Inflammatory macrophage treated with lipopolysaccharide for 4 hours (primary cell): ENCODE measurements at places on chromosomes 2 and 18.
A peak's percentile ranks its signal among the peaks of the same experiment; 100 is the strongest.

- DNase-seq = no peak
These were observed 166.8 kb upstream of the CHAC2 start for GRCh38 chr2:53600815-53601214.

GRCh38 chr2:224366267-224366844, 35.6 kb downstream of the FAM124B start:
- no peak for DNase-seq

- peak; percentile 56 for DNase-seq
These were observed 3.4 kb downstream of the CASP8 start for GRCh38 chr2:201263779-201264178.

DNA sequence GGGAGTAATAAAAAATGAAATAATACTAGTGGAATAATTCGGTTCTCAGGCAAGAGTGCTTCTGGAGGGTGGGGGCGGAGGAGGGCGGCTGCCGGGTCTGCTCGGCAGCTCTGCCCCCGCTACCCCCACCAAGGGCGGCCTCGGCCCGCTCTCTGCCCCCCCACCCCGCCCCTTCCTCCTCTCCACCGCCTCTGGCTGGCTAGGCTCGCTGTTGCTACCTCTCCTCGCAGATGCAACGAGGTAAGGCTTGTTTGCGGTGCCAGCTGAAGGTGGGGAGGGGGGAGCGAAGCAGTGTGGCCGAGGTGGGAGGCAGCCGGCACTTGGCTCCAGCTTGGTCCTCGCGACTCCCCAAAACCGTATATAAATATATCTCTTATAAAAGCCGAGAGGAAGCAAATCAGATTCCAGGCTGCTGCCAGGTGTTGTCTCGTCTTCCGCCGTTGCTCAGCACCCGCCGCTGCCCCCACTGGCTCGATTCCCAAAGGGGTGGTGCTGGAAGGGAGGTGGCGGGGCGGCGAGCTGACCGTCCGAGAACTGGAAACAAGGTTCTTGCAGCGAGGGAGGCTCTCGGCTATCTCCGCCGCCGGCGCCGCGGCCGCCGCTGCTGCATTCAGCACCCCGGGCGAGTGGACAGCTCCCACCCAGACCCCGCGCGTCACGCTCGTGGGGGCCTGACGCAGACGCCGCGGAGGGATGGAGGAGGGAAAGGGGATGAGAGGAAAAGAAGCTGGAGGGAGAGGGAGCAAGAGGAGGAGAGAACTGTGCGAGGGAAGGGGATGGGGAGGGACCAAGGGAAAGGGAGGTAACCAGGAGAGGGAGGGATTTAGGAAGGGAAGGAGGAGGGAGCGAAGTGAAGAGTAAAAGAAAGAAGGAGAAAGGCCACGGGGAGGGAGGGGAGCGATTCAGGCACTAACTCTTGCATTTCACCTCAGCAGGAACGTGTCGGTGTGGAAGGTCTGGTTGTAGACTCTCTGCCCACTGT, at the start of gene MARCHF4:
Gene MARCHF4, minus strand, starts transcription at position 763 of the 982 bp plus-strand sequence. CDS start 2,223 bp downstream, outside the sequence.
- DNase-seq = peak; percentile 32

DNA sequence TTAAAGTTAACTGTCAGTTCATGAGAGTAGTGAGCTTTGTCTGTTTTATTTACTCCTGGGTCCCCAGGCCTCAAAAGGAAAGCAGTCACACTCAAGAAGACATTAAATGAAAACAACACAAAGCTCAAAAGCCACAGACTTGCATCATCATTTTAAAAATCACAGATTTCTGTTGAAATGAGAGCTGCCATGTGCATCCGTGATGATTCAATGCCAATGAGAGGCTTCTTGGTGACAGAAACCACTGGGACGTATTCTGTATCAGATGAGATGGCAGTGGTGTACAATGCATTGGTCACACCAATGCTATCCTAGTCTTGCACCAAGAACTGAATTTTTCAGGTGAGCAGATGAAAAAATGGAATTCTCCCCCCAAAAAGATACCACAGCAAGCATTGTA, 204.8 kb downstream of the ANAPC1 start:
- DNase-seq = peak; percentile 91

DNA sequence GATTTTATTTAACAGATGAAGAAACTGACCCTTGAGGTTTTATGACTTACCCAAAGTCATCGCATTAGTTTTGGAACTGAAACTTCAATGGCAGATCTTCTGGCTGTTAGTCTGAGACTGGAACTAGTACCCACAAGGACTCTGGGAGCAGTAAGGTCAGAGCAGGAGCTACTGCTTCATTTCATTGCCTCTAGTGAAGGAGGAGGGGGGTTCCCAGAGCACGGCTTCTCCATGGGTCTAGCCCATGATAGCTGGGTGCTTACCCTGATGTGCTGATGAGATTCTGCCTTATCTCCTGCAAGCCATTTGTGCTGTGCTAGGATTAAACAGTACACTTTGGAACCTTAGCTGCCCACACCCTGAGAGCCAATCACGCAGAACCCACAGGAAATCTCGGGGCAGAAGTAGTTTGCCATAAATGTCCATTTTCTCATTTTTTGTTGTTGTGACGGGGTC, 5.4 kb upstream of the RNASEH1 start:
- no peak for DNase-seq

DNA sequence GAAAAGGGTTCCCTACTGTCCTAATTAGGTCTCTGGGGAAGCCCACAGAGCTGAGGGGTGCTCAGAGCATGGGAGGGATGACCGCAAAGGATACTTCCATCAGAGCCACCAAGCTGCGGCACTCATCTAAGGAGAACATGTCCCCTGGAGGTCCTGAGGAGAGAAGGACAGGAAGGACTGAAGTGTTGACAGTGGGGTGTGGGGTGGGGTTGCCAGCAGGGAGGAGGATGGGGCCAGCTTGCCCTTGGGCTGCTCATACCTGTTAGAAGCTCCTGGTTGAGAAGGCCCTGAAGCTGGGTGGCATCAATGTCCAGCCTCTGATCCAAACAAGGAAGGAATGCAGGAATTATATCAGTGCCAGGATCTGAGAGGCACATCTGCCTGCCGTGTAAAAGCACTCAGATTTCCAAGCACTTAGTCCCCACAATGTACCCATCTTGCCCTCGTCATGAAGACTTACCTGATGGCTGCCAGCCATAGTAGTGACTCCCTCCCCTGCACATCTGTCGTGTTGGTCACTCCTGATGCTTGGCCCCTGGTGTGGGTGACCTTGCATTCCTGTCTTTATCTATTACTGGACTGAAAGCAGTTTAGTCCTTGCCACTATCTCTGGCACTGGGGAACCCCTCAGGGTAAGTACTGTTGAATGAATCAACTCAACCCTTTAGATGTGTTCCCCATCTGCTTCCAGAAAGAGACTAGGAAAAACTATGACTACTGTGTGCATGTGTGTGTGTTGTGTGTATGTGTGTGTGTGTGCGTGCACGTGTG, 68.9 kb downstream of the CAPN13 start:
- no peak for DNase-seq

- DNase-seq = peak; percentile 30
These were observed 7.4 kb downstream of the NFATC1 start for GRCh38 chr18:79402977-79403722.

GRCh38 chr2:150485871-150486538, 1.5 kb downstream of the RND3 start:
- DNase-seq = no peak

- DNase-seq = no peak
These were observed 215.5 kb downstream of the CYP26B1 start for GRCh38 chr2:71932037-71932779.

- DNase-seq = no peak
These were observed at the start of gene CD28 for GRCh38 chr2:203706403-203706802. CD28 (plus strand) TSS chr2:203706639; CDS start chr2:203706697, 58 bp downstream.

- no peak for DNase-seq
These were observed 76.7 kb upstream of the TWIST2 start for GRCh38 chr2:238771218-238771617.

DNA sequence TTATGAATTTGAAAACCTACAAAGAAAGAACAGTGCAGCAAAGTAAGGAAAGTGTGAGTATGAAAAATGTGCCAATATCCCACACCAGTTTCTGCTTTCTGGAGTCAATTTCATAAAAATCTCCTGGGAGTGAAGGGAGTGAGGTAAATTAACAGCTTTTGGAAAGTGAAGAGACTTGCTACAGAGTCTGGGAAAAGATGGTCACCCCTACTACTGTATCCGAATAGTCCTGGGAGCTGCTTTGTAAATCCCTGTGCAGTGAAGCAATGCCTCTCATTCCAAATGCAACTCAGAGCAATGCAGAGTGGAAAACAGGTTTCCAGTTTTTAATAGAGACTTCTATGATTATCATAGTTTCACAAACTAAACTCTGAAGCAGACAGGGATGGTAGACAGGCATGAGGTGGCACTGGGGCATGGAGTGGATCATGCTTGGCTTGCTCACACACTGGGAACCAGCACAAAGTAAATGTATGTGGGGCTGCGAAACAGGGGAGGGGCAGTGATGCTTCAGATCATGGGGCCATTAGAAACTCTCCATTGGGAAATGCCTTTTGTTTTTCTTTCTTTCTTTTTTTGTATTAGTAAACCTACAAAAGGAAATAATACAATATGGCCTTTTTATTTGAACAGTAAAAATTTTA, 10.6 kb downstream of the COL5A2 start:
- no peak for DNase-seq

- no peak for DNase-seq
These were observed 167.8 kb downstream of the ACOXL start for GRCh38 chr2:110900191-110900590.

DNA sequence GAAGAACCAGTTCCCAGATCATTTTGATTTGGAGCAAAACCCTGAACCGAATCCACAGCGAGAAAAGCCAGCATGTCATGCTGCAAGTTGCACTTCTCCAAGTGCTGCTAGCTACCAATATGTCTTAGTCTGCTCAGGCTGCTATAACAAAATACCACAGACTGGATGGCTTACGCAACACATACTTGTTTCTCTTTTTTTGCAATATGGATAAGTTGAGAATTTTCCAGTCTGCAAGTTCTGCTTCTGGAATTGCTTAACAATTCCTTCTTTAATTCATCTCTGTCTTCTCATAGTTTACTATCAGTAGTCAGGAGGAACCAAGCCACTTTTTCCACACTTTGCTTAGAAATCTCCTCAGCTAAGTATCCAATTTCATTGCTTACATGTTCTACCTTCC, 105.9 kb upstream of the RBBP8 start:
- peak; percentile 67 for DNase-seq

DNA sequence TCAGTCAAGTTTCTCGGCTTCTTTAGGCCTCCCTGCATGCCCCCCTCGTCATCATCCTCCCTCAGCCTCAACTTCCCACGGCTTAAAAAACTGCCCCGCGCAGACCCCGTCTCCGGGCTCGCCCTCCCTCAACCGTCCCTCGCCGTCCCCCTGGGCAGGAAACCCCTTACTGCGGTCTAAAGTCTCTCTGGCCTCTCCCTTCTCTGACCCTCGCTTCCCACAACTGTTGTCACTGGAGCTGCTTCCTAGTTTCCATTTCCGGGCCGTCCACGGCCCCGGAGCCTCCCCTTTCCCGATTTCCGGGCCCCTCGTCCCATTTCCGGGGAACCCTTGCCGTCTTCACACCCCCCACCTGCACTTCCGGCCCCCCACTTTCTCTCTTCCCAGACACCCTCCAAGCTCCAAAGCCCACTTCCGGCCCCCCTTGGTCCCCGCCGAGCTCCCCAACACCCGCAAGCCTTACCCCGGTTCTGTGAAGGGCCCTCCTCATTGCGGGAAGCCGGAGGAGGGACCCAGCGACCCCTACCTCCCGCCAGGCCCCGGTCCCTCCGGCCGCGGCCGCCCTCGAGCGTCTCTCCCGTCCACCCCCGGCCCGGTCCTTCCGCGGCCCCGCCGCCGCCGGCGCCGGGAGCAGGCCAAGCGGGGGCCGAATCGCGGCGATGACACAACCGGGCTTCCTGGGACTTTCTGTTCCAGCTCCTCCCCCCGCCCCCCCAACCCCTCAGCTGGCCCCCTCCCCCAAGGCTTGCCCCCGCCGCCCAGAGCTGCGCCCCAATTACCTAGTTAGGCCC, 513 bp downstream of the TRIP12 start:
- peak; percentile 79 for DNase-seq

DNA sequence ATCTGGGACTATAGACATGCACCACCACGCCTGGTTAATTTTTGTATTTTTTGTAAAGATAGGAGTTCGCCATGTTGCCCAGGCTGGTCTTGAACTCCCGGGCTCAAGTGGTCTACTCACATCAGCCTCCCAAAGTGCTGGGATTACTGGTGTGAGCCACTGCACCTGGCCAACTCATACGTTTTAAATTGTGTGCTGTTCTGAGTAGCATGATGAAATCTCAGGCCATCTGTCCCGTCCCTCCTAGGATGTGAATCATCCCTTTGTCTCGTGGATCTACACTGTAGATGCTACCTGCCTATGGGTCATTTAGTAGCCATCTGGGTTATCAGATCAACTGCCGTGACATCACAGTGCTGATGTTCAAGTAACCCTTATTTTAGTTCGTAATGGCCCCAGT, 38.5 kb upstream of the RMP24 start:
- no peak for DNase-seq

DNA sequence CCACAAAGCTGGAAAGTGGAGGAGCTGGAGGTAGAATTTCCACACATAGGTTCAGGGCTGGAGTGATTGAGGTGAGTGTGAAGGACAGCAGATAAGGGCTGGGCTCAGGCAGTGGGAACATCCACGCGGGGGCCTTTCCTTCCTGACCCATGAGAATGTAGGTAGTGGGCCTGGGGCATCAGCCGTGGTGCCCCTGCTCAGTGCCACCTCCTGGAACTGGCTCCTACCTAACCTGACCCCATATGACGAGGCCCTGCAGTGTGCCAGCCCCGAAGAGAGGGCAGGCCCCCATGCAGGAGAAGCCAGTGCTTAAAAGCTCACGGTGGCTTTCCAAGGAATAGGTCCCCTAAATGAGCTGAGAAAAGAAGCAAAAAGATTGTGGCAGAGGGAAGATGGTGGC, 66.2 kb downstream of the HS6ST1 start:
- no peak for DNase-seq

GRCh38 chr2:98695255-98695654, 35.7 kb downstream of the MGAT4A start:
- no peak for DNase-seq

DNA sequence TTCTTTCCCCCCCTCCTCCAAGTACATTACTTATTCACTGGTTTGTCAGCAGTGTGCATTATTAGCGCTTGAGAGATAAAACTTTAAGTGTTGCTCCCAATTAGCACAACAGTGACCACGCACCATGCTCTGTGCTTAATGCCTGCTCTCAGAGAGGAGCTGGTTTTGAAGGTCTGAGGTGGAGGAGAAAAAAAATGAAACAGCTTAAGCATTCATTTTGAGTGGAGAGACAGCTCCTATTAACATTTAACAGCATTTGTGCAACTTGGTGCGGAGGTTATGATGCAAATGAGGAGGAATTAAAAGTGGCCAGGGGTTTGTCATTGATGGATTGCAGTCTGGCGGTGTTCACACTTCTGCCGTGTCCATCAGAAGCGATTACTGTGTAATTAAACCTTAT, 141.8 kb downstream of the FIGN start:
- DNase-seq = no peak
